ENCODE measurements at places on chromosomes 3 and 15.

GRCh38 chr15:100878648-100879047 is 983 bp upstream of the ALDH1A3 start:
- no peak for DNase-seq

- no peak for DNase-seq
These were observed 25.5 kb upstream of the CSPG4 start for GRCh38 chr15:75738014-75738646.

GRCh38 chr15:40430271-40430805 is 10.4 kb upstream of the BAHD1 start:
- no peak for DNase-seq

- no peak for DNase-seq
These were observed at the start of gene RGMA for GRCh38 chr15:93088981-93089726. RGMA (minus strand) TSS chr15:93089211; CDS start chr15:93088932, 279 bp downstream.

GRCh38 chr15:71648095-71648494 is 162.3 kb upstream of the NR2E3 start:
- DNase-seq: no peak

- no peak for DNase-seq
These were observed 65.9 kb downstream of the ADAMTS9 start for GRCh38 chr3:64621726-64622395.

GRCh38 chr3:133527081-133527715 is 46.3 kb upstream of the CDV3 start:
- no peak for DNase-seq

DNA sequence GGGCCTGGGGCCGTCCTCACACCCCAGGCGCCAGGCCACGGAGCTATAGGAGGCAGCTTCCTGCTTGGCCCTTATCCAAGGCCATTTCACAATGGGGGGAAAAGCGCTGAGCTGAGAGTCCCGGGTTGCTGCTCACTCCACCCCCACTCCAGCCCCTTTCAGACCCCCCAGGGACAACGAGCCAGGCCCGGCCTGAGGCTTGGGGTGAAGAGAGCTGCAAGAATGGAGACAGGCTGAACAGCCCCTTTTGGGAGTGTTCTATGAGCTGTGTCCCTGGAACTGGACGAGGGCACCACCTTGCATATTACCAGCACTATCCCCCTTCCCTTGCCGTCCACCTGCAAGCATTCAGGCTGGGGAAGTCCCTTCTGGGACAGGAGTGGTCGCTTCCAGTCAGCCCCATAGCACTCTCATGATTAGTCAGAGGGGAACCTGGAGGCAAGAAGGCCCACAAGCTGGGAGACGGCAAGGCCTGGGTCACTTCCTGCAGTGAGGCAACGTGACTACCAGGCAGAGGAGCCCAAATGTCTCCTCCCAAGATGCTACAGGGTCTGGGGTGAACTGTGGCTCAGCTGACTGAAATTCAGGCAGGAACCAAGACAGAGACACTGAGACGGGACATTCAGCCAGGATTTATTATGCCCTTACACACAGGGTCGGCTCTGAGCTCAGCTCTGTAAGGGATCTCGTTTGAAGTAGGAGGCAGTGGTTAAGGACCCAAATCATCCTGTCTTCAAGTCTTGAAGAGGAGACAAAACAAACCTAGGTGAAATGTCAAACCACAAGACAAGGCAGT is 8.6 kb upstream of the SRP14 start:
- DNase-seq: no peak

- no peak for DNase-seq
These were observed 47.1 kb downstream of the FLNB start for GRCh38 chr3:58055314-58055713.

- no peak for DNase-seq
These were observed 391.3 kb downstream of the TIGIT start for GRCh38 chr3:114685161-114685560.

DNA sequence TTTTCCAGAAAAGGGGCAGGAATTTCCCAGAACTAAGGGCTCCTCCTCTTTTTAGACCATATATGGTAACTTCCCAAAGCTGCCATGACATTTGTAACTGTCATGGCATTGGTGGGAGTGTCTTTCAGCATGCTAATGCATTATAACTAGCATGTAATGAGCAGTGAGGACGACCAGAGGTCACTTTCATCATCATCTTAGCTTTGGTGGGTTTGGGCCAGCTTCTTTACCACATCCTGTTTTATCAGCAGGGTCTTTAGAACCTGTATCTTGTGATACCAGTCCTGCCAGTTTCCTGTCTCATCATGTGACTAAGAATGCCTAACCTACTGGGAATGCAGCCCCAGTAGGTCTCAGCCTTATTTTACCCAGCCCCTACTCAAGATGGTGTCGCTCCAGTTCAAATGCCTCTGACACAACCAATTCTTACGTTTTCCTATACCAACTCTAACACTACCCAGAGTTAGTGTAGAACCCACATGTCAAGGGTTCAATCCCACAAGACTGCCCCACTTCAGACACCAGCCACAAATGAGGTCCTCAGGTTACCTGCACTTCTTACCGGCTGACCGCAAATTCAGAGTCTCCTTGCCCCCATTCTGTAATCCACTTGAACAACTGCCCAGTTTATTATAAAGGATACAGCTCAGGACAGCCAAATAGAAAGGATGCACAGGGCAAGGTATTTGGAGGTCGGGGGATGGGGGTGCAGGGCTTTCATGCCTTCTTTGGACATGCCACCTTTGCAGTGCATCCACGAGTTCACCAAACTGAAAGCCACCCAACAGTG is 17.7 kb downstream of the FOXB1 start:
- DNase-seq: no peak

GRCh38 chr3:111653766-111654165 is 58.6 kb upstream of the ZBED2 start:
- DNase-seq: no peak

- no peak for DNase-seq
These were observed 1.1 kb downstream of the MYEF2 start for GRCh38 chr15:48176957-48177356.

GRCh38 chr3:111605018-111605417 is 9.9 kb upstream of the ZBED2 start:
- DNase-seq: no peak
